ENCODE measurements at places on chromosomes 2 and 18. TPM values are rescaled to one million over a fixed set of nuclear protein-coding genes. Genes with fewer than 3 reads are reported as not detected.

Gene ATOH8
- 14.6 TPM for total RNA-seq

Gene PID1
- total RNA-seq: 54.6 TPM

Gene TWIST2
- 6.7 TPM for total RNA-seq

- H3K36me3 ChIP-seq: no peaks in the 10 kb centered on the region
- no peaks in the 10 kb centered on the region for H3K4me1 ChIP-seq
- H3K27ac ChIP-seq: no peak overlapping the region
- H3K4me3 ChIP-seq: no peak overlapping the region
Measured at GRCh38 chr2:30990671-30991070, 147.6 kb downstream of the GALNT14 start.

DNA sequence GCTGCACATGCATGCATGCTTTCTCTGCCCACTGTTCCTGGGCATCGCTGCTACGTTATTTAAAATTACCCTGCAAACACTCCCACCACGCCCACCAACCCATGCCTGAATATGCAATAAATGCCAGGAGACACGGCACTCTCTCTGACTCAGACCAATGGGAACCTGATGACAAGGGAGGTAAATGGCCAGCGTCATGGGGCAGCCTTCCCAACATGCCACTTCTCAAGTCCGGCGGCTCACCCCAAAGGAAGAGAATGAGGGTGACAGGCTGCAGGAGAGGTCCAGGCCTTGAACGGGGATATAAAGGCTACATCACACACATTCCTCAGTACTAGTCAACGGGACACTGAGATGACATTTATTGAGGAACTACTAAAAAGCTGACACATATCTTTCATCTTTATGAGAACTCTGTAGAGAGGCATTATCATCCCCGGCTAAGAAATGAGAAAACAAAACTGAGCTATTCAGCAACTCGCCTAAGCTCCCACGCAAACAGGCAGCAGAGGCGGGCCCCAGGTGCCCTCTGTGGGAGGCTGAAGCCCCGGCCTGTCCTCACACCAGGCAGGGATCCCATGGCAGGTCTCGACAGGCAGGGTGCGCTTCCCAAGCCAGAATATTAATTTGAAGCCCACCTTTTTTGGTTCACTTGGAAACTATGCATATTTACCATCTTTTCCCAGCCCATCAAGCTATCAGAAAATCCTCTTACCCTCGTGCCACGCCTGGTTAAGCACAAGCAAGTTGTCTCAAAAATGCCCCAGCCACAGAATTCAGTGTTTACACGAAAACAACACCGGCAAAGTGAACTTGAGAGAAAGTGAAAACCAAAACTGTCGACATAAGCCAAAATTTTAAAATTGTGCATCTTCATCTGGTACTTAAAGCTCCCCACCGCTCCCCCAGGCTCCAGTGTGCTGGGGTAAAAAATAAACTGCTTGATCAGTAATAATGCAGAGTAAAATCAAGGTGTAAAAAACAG, 166.3 kb downstream of the HDAC4 start:
- no peak for DNase-seq
- H3K36me3 ChIP-seq: no peaks in the 10 kb centered on the region
- no peak overlapping the region for H3K4me3 ChIP-seq
- no peaks in the 10 kb centered on the region for H3K27me3 ChIP-seq
- peaks cover 23% of the 10 kb centered on the region for H3K4me1 ChIP-seq

DNA sequence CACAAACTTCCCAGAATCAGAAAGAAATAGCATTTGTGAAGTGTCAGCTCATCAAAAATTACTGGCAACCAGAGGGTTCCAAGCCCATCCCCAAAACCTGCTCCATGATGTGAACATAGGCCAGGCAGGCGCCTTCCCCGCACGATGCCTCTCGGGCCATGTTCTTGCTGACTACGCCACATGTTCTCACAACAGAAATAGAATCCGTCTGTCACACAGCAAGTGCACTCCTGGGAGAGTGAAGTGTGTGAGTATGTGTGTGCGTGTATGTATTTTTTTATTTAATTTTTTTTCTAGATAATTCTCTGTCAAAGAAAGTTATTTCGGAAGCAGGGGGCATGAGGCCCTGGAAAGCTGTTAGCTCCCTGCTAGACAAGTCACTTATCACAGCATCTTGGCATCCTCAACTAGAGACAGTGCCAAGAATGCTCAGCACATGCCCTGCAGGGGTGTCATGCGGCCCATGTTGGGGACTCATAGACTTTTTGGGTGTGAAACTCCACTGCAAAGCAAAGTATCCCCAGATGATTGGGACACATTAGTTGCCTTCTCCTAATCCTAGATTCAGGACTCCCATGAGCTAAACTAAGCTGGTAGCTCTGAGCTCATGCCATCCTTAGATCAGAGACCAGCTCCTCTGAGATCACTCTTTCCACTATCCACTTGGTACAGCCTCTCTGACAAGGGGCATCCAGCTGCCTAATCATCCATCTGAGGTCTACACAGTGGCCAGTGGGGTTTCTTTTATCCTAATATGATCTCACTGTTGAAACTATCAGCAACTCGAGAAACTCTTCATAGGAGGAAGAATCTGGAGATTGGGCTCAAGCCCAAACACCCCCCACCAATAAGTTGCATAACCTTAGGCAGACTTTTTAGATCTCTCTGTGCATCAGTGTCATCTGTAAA, 53.2 kb upstream of the CYRIA start:
- H3K36me3 ChIP-seq: no peaks in the 10 kb centered on the region
- H3K4me3 ChIP-seq: no peak overlapping the region
- no peak for DNase-seq
- H3K27ac ChIP-seq: no peak overlapping the region
- no peaks in the 10 kb centered on the region for H3K27me3 ChIP-seq
- no peaks in the 10 kb centered on the region for H3K4me1 ChIP-seq

DNA sequence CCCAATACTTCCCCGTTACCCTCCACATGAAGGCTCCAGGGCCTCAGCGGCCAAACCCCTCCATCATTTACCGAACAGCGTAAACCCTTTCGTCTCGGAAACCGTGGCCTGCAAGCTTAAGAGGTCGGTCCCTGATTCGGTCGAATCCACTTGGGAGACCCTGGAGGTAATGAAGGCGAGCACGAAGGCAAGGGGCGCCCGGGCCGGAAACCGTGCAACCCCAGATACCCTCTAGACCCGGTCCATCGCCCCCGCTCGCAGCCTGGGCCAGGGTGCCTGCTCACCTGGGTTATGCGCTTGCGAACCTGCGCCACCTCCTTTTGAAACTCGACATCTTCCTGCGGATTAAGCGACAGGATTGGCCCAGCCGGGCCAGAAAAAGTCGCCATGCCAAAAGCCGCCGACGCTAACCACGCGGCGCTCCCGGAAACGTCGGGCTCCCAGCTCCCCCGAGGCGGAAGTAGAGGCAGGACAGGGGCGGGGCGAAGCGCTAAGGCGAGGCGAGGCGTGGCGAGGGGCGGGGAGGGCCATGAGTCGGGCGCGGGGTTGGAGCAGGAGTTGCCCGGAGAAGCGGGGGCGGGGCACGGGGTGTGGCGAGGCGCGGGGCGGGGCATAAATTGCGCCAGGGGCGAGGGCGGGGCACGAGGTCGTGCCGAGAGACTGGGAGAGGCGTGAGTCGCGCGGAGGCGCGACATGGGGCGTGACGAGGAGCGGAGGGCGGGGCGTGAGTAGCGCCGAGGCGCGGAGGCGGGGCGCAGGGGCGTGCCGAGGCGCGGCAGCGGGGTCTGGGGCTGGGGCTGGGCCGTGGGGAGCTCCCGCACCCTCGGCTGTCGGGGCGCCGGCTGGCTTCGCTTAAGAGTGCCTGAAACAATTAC, at the start of gene NIFK:
Gene NIFK (minus strand): TSS at position 414 of the 875 bp plus-strand sequence. CDS start 25 bp downstream, at position 389.
- H3K27me3 ChIP-seq: no peaks in the 10 kb centered on the region
- peaks cover 13% of the 10 kb centered on the region for H3K4me1 ChIP-seq
- peak within 1 kb of the TSS; percentile 80 for H3K27ac ChIP-seq
- peak; percentile 100 for DNase-seq
- no peaks in the 10 kb centered on the region for H3K36me3 ChIP-seq

DNA sequence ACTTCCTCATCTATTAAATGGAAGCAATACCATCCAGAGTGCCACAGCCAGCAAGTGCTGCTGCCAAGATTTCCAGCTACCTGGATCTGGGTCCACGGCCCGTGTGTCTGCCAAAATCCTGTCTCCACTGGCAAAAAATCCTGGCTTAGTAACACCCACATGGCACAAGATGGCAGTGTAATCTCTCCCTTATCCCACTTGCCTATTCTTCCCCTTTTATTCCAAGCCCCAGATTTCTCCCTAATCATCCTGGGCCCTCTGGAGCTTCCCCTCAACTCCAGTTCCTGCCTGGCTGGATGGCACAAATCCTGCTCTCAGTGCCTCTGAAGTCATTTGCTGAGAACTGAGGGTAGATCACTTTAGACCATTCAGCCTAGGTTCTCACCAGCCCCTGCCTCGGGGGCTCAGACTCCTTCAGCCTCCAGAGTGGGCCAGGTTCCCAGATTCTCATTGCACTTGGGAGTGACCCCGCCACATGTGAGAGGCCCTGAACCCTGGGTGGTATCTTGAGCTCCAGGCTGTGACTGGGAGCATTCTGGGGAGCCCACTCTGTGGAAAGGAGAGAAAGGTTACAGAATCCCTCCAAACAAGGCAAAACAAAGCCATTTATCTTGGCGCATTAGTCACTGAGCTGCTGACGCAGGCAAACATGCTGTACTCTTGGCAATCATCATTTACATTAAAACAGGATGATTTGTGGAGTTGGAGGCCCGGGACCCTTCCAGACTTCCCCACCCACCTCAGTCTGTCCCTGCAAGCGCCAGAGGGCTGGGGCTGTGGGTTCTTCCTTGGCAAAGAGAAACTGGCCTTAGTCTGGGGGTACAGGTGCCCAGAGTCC, 325.8 kb downstream of the DYSF start:
- DNase-seq: no peak
- H3K4me1 ChIP-seq: no peaks in the 10 kb centered on the region
- H3K36me3 ChIP-seq: no peaks in the 10 kb centered on the region
- H3K4me3 ChIP-seq: no peak overlapping the region
- H3K27ac ChIP-seq: no peak overlapping the region
- no peaks in the 10 kb centered on the region for H3K27me3 ChIP-seq

DNA sequence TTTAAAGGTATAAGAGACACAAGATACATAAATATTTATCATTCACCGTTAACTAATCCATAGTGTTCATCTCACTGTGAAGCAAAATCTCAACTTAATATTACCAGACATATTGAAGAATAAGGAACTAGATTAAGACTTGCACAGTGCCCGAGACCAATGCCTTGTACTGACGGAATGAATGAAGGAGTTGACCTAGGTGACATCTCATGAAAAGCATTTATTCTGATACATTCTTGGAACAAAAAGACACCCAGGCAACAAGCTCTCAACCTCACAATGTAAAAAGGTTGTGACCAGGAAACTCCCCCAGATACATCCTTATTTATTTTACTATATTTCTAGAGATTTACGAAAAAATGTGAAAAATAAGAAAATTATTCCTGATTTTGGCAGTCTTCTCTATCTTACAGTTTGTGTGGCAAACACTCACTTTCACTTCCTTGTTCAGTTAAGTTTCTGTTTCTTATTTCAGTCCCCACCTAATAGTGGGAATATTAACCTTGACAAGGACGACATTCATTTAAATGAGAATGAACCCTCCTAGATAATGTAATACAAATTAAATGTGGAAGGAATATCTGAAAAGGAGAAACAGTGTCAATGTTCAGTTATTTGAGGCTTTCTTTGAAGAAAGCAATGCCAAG, 28.4 kb downstream of the M1AP start:
- H3K36me3 ChIP-seq: no peaks in the 10 kb centered on the region
- no peak overlapping the region for H3K4me3 ChIP-seq
- no peak overlapping the region for H3K27ac ChIP-seq
- DNase-seq: no peak
- no peaks in the 10 kb centered on the region for H3K4me1 ChIP-seq

- H3K27me3 ChIP-seq: no peaks in the 10 kb centered on the region
- peaks cover 43% of the 10 kb centered on the region for H3K4me1 ChIP-seq
- H3K36me3 ChIP-seq: no peaks in the 10 kb centered on the region
- H3K27ac ChIP-seq: peak overlapping the region; percentile 89
- peak overlapping the region; percentile 7 for H3K4me3 ChIP-seq
Measured at GRCh38 chr2:28377984-28378678, 14.5 kb upstream of the FOSL2 start.

DNA sequence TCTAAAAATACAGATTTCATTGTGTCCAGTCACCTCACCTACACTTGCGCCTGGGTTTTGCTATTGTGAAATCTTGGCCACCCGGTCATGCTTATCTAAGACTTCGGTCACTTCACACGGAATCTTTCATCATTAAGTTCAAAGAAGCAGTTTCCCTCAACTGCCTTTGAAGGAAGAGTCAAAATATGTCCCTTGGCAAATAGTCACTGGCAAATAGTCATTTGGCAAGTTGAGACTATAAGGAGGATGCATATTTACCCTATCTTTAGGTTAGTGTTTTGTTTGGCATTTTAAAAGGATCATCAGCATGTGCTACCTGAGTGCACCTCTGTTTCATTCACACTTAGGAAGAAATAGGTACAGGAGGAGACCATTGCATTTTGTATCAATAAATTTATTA, 95.9 kb downstream of the FEZ2 start:
- no peak for DNase-seq
- no peaks in the 10 kb centered on the region for H3K27me3 ChIP-seq
- no peak overlapping the region for H3K27ac ChIP-seq
- H3K4me1 ChIP-seq: no peaks in the 10 kb centered on the region
- H3K4me3 ChIP-seq: no peak overlapping the region

DNA sequence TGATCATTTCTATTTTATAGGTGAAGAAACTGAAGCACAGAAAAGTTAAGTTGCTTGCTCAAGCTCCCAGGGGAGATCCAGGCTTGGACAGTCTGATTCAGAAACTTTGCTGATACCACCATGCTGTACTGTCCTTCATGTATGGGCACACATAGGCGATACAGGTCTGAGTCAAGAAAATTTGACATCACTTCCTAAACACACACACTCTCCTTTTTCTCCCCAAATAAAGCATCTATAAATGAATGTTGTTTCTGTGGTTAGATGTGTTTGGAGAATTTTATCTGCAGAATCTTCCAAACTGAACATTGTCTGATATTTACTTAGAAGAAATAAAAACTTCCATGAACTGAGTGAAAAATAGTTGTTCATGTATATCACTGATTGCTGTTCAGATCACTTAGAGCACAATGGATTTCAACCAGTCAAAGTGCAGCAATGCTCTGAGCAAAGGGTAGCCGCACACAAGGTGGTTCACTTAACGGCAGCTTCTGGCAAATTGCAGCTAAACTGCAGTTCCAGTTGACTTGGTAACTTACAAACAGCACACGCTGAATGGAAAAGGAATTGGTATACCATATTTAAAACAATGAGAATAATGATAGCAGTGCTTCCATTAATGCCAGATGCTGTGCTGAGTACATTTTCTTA, 10.0 kb upstream of the AGFG1 start:
- no peak for DNase-seq
- peaks cover 4% of the 10 kb centered on the region for H3K4me1 ChIP-seq
- no peak overlapping the region for H3K4me3 ChIP-seq
- H3K27ac ChIP-seq: no peak overlapping the region
- H3K36me3 ChIP-seq: no peaks in the 10 kb centered on the region
